ENCODE measurements at places on chromosomes 6 and 20.

- no peak for DNase-seq
These were observed 384.7 kb downstream of the C6orf118 start for GRCh38 chr6:164924674-164925073.

DNA sequence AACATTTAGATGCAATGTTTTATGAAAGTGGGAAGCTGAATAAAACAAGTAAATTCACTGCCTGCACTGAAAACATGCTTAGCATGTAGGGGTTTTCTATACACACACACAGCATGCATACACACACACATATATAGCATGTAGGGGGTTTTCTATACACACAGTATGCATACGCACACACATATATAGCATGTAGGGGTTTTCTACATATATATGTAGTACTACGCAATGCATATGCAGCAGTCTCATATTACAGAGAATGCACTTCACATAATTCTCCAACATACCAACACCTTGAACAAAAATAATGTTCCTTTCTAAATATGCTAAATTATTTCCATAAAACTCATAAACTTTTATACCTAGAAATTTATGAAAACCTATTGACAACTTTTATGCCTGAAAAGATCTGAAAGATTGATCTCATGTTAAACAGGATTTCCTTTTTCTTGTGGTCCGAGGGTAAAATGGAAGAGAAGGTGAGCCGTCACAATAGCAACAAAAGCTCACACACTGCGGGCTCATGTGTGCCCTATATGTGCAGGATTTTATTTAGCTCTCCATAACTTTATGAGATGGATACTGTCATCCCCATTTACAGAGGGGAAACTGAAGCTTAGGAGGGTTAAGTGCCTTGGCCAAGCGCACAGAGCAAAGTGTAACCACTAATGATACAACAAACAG, 81.9 kb upstream of the TULP1 start:
- no peak for DNase-seq

GRCh38 chr20:568673-569415, 25.3 kb upstream of the CSNK2A1 start:
- DNase-seq = no peak

DNA sequence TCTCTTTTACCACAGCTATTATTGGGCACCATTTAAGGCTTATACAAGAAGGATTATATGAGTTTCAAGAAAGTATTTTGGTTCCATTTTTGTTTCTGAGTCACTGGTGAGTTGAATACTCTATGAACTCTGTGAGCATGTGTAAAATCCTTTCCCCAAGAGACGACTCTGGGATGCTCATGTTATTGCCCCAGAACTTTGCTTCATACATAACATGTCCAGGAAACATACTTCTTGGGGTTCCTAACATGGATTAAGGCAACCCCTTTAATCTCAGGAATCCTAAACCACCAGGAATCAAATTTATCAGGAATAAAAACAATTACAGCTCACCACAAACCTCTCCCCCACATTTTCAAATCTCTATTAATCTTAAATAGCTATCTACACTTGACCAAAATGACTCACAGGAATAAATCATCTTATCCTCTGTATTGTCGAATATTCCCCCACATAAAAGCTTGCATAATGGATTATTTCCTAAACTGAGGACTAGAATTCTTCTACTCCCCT, 117.5 kb upstream of the COL21A1 start:
- DNase-seq = no peak

DNA sequence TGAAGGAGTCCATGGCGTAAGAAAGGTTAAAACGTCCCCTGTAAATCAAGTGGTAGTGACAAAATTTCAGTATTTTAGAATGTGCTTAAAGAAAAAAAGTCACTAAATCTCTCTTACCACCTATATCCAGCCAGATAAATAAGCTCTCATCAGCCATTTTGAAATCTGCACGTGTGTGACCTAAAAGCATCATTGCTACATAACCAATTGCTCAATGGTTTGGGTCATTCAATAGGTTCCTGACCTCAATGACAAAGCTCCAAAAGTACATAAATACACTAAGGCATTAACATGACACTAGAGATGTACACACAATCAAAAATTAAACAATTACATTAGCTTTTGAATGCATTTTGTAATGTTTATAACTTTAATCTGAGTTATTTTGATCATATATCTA, 272.4 kb downstream of the GMDS start:
- no peak for DNase-seq

GRCh38 chr20:22560817-22561216, 23.6 kb downstream of the FOXA2 start:
- DNase-seq = no peak

DNA sequence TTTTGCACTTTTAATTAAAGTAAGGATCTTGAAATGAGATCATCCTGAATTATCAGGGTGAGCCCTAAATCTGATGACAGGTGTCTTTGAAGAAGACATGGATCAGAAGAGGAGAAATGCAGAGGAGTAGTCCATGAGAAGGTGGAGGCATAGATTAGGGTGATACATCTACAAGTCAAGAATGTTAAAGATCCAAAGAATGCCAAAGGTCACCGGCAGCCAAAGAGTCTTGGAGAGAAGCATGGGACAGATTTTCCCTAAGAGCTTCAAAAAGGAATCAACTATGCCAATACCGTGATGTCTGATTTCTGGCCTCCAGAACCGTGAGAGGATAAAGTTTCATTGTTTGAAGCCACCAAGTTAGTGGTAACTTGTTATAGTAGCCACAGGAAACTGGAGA, 59.0 kb upstream of the THEMIS start:
- no peak for DNase-seq

DNA sequence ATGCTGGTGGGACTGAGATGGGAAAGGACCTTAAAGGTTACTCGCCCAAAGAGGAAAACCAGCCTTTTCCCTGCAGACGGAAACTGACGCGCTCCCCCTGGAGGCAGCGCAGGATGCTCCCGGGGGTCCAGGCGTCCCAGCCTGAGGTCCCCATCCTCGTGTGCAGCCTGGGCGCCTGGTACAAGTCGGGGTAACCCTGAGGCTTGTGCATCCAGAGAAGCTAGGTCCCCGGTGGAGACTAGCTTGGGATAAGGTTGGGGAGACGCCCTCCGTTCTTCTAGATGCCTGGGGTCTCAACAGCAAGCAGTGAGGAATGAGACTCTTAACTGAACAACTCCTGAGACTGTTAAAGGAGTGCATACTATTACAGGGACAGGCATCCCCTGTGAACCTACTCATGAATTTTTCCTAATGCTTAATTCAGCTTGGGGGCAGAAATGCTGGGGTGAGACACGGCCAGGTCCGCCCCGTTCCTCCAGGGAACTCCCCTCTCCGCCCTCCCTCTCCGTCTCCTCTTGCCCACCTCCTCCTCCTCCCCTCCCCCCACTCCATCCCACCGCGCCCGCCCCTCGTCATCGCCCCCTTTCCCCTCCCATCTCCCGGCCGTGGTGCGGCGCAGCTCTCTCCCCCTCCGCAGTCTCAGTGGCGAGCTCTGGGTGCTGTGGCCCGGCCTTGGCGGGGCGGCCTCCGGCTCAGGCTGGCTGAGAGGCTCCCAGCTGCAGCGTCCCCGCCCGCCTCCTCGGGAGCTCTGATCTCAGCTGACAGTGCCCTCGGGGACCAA, at the start of gene PRSS35:
Gene PRSS35, plus strand, starts transcription at position 634 of the 781 bp plus-strand sequence. CDS start 10,908 bp downstream, outside the sequence.
- no peak for DNase-seq

DNA sequence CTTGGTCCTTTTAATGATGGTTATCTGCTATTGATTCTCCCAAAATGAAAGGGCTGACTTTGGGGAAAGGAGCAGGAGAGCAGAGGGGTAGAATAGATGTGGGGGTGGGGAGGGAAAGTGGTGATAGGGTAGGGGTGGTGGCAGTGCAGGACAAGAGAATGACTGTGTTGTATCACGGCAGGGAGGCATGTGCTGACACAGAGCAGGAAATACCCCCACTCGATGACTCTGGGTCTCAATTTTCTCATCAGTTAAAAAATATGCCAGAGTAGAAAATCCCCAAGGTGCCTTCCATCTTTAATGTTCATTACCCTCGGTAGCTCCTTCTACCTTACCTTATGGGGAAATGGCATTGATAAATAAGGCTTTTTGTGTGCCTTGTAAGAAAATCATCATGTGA, 79.0 kb upstream of the ATXN1 start:
- no peak for DNase-seq

GRCh38 chr6:13575377-13575775, 975 bp downstream of the SIRT5 start:
- no peak for DNase-seq

- DNase-seq = peak; percentile 48
These were observed at the start of gene FUCA2 for GRCh38 chr6:143510991-143511891. TSS of gene FUCA2 (minus strand) at chr6:143511720. CDS start at chr6:143511634, 86 bp downstream.

DNA sequence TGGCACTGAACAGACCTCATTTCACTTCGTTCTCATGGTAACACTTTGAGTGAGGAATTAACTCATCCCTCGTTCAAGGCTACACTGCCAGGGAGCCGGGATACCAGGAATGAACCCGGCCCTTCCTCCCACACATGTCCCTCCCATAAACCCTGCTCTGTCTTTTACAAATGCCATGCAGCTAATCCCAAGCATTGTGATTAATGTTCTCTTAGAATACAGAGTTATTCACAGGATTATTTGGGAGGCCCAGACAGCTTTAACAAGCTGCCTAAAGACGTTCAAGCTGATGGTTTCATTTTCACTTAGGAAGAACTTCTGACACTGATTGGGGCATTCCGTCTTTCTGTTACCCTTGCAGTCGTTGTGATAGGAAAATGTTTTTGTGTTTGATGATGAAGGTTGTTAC, 42.5 kb upstream of the CD83 start:
- DNase-seq = no peak

GRCh38 chr20:50113420-50114224, 672 bp upstream of the UBE2V1 start:
- no peak for DNase-seq

GRCh38 chr6:107156617-107157016, 41.3 kb upstream of the BEND3 start:
- no peak for DNase-seq

DNA sequence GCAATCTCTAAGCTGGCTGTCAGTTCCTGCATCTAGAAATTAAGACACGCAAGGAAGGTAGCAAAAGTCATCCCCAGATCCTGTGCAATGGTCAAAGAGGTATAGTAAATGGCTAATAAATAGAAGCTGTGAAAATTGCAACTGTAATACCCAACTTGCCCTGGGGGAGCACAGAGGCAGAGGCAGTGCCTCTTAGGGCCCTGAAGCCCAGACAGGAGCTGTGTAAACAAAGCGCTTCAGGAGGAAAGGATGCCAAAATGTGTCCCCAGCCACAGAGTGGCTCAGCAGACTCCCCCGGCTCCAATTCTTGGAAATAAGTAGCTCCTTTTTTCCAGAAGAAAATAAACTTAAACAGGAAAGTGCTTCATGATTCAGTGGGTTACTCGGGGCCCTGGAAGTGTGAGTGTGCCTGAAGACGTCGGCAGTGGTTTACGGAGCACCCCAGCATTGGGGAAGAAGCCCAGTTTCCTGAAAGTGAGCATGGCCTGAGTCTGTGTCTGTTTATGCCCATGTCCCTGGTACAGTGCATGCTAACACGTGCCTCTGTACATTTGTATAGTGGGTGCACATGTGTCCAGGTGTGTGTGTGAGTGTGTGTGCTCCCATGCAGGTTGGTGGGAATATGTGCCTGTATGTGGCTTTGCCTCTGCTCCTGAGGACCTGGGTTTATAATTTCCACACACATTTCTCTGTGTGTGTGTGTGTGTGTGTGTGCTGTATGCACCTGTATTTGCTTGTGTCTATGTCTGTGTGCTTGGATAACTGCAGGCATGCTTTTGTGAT, 246.7 kb downstream of the MAFB start:
- no peak for DNase-seq

- no peak for DNase-seq
These were observed 27.8 kb downstream of the SLC23A2 start for GRCh38 chr20:4973330-4974097.

DNA sequence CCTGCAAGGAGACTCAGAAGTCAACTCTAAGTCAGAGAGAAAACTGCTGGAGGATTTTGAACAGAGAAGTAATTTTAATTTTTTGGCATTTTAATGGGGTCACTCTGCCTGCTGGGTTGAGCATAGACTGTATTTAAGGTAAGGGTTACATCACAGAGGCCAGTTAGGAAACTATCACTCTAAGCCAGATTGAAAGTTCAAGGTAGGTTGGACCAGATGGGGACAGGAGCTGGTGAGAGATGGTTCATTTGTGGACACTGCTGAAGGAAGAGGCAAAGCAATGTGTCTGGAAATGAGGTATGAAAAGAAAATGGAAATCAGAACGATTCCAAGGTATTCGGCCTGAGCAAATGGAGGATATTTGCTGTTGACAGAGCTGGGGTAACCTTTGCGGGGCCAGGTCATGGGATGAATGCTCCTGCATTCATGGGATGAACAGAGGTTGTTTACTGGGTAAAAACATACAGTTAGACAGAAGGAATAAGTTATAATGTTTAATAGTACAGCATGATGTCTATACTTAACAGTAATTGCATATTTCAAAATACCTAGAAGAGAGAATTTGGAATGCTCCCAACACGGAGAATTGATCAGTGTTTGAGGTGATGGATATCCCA, 26.9 kb downstream of the FRK start:
- no peak for DNase-seq

DNA sequence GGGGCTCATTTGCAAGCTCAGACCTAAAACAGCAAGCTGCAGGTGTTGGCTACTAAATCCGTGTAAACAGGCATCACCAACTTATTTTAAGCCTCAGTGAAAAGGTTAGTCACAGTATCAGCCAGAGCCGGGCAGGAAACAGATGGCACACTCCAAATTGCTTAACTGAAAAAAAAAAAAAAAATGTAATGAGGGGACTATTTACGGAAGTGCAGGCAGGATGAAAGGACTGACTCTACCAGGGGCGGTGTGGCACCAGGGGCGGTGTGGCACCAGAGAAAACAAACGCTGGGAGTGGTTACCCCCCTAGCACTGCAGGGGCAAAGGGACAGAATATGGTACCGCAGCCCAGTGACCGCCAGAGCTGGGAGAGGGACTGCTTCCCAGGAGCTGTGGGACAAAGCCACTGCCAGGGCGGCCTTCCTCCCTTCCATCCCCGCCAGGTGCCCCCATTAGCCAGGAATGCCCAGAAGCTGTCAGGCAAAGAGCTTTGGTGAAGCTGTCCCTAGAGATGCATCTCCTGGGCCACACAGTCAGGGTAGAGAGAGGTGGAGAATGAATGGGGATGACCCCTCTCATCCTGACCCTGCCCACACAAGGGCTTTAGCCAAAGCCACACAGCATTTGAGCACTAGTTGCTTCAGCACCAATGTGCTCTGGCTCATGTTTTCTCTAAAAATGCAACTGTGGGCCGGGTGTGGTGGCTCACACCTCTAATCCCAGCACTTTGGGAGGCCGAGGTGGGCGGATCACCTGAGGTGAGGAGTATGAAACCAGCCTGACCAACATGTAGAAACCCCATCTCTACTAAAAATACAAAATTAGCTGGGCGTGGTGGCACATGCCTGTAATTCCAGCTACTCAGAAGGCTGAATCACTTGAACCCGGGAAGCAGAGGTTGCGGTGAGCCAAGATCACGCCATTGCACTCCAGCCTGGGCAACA, 39.6 kb upstream of the GFOD1 start:
- DNase-seq = no peak
